Memory B cell (primary cell): ENCODE measurements at places on chromosomes 16 and 17.

- H3K27me3 ChIP-seq, result no peaks in the 10 kb centered on the region
- H3K4me3 ChIP-seq, result no peak overlapping the region
- no peaks in the 10 kb centered on the region for H3K4me1 ChIP-seq
- peaks cover 25% of the 10 kb centered on the region for H3K36me3 ChIP-seq
Observed at GRCh38 chr17:51189162-51189561, 23.0 kb downstream of the NME2 start.

- H3K36me3 ChIP-seq, result peaks cover 3% of the 10 kb centered on the region
- no peak overlapping the region for H3K4me3 ChIP-seq
- no peak overlapping the region for H3K27ac ChIP-seq
- no peak for DNase-seq
Observed at GRCh38 chr16:23709536-23709935, 3.5 kb downstream of the ERN2 start.

DNA sequence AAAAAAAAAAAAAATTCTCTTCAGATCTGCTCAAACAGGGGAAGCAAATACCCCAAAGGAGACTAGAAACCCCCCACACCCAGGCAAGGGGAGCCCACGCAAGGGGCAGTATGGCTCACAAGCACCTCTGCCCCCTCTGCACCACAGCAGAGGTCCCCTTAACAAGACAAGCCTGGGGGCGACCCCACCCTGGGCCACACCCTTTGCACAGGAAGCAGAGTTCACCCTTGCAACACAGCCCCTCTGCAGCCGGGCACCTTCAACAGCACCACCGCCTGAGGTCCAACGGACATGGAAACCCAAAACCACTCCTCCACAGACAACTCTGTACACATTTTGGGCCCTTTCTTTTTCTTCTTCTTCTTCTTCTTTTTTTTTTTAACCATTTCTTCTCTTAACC lies 12.8 kb downstream of the AXIN1 start:
- peaks cover 5% of the 10 kb centered on the region for H3K36me3 ChIP-seq
- peak overlapping the region; percentile 35 for H3K4me3 ChIP-seq
- H3K27ac ChIP-seq, result peak overlapping the region; percentile 4

DNA sequence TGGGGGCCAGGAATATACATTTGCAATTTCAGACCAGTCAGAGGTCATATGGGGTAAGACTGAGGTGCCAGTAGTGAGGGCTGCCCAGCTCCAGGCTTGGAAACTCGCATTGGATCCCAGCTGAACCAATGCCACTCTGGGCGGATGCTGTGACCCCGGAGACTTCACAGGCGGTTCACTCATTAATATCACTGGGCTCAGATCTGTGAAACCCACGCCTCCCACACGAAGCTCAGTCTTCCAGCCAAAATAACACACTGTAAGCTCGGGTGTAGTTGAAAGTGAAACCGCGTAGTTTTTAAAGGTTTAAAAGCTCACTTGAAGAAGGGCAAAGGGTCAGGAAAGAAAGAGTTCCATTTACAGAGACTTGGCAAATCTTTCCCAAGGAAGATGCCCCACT lies 254.8 kb downstream of the FOXL1 start:
- no peak for DNase-seq
- no peaks in the 10 kb centered on the region for H3K36me3 ChIP-seq
- no peak overlapping the region for H3K27ac ChIP-seq

DNA sequence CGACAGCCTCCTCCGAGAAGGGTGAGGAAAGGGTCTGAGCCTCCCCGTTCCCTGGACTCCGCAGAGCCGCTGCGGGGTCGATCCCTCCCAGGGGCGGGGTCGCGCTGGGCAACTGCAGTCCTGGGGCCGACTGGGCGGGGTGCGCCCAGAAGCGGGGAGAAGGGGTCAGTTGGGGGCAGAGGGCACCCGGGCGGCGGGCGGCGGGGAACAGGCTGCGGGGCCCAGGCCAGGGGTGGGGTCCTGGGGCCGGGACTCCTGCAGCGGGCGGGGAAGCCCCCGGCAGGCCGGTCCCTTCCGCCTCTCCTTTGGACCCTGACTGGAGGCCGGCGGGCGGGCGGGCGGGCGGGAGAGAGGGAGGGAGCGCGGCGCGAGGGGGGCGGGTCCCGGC lies 352 bp downstream of the GGNBP2 start:
- DNase-seq, result no peak
- H3K27me3 ChIP-seq, result no peaks in the 10 kb centered on the region
- H3K36me3 ChIP-seq, result no peaks in the 10 kb centered on the region
- peaks cover 17% of the 10 kb centered on the region for H3K4me1 ChIP-seq
- H3K4me3 ChIP-seq, result peak overlapping the region; percentile 94
- H3K27ac ChIP-seq, result peak overlapping the region; percentile 100

GRCh38 chr17:45160447-45161287 lies 1.0 kb upstream of the HEXIM2 start:
- H3K4me1 ChIP-seq, result peaks cover 16% of the 10 kb centered on the region
- no peak for DNase-seq
- peak overlapping the region; percentile 96 for H3K27ac ChIP-seq
- H3K27me3 ChIP-seq, result no peaks in the 10 kb centered on the region

- H3K27me3 ChIP-seq, result no peaks in the 10 kb centered on the region
- H3K36me3 ChIP-seq, result no peaks in the 10 kb centered on the region
- H3K27ac ChIP-seq, result peak overlapping the region; percentile 35
- H3K4me1 ChIP-seq, result peaks cover 16% of the 10 kb centered on the region
- no peak overlapping the region for H3K4me3 ChIP-seq
Observed at GRCh38 chr16:27311448-27311830, 2.3 kb upstream of the IL4R start.

GRCh38 chr16:72840631-72841381 lies 207.1 kb downstream of the ZFHX3 start:
- H3K27me3 ChIP-seq, result peaks cover 9% of the 10 kb centered on the region
- H3K4me1 ChIP-seq, result peaks cover 17% of the 10 kb centered on the region
- no peak overlapping the region for H3K27ac ChIP-seq
- no peaks in the 10 kb centered on the region for H3K36me3 ChIP-seq
- no peak overlapping the region for H3K4me3 ChIP-seq

DNA sequence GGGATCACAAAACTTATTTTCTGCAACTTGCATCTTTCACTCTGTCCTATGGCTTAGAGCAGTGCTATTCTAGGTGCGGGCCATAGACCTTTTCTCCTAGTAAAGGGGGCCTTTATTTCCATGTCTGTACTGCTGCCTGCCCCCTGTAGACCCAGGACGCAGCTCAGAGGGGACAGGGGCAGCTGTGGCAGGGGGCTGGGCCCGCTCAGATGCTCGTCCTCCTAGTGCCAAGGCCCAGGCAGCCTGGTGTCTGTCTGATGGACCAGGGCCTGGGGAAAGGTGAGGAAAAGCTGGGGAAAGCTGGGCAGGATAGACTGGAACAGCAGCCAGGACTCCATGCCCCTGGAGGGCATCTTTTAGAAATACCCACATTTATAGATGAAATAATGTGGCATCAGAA lies 25.6 kb downstream of the VAC14 start:
- H3K27ac ChIP-seq, result no peak overlapping the region
- no peaks in the 10 kb centered on the region for H3K27me3 ChIP-seq
- peaks cover 36% of the 10 kb centered on the region for H3K36me3 ChIP-seq
- no peak for DNase-seq

GRCh38 chr17:37720989-37721388 lies 23.9 kb downstream of the HNF1B start:
- no peaks in the 10 kb centered on the region for H3K36me3 ChIP-seq
- no peak overlapping the region for H3K4me3 ChIP-seq
- DNase-seq, result no peak

DNA sequence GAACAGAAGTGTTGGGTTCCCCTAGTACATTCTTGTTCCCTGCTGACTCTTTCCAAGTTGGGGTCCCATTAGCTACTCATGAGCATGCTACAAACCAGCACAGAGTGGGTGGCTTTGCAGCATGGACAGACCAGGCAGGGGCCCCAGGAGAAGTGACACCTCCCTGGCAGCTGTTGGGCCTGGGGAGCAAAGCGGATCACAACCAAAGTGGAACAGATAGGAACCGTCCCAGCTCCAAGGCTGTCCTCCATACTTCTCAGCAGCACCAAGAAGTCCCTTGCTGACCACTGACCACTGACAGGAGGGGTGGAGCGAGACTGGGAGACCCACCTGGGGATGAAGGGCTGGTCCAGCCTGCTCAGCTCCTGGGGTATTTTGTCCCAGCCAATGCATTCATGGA lies 12.4 kb upstream of the GFAP start:
- no peak overlapping the region for H3K27ac ChIP-seq
- no peaks in the 10 kb centered on the region for H3K36me3 ChIP-seq
- peaks cover under 1% of the 10 kb centered on the region for H3K27me3 ChIP-seq
- no peak for DNase-seq
- no peaks in the 10 kb centered on the region for H3K4me1 ChIP-seq
- no peak overlapping the region for H3K4me3 ChIP-seq

DNA sequence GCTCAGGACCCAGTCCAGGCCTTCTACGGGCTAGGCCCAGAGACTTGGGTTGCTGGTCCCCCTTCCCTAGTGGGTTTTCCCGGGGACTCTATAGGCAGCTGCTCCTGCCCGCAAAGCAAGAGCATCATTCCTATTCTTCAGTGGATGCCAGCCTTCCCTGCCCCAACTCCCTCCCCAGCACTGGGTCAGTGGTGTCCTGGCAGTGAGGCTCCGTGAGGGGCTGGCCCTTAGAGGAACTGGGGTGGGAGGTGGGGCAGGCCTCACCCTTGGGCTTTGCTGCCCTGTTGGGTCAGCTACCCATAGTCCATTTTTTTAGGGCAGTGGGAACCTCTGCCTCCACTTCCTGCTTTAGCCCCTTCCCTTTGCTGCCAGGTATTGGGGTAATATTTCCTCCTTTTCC lies 7.9 kb upstream of the PLEKHG4 start:
- no peak for DNase-seq
- no peaks in the 10 kb centered on the region for H3K27me3 ChIP-seq
- peaks cover 2% of the 10 kb centered on the region for H3K4me1 ChIP-seq
- H3K4me3 ChIP-seq, result no peak overlapping the region
- H3K27ac ChIP-seq, result no peak overlapping the region
- H3K36me3 ChIP-seq, result peaks cover 5% of the 10 kb centered on the region

GRCh38 chr16:11639925-11640899 lies 28.0 kb upstream of the SNN start:
- H3K36me3 ChIP-seq, result no peaks in the 10 kb centered on the region
- DNase-seq, result no peak
- H3K4me1 ChIP-seq, result peaks cover 16% of the 10 kb centered on the region
- H3K27ac ChIP-seq, result no peak overlapping the region
- no peak overlapping the region for H3K4me3 ChIP-seq
- peaks cover 8% of the 10 kb centered on the region for H3K27me3 ChIP-seq

DNA sequence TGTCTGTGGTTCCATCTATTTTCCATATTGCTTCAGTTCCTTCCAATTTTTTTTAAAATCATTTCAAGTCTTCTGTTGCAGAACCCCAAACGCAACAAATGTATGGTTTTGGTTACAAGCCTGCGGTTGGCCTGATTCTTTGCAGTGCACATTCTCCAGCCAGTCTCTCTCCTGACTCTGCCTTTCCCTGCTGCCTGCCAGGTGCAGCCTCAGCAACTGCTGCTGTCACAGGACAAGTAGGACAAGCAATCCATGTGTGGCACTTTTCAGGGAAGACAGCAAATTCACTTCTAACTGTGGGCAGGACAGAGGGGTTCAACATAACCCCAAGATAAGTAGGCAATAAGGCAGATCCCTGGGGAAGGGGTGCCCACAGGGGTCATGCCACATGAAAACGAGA lies 24.2 kb downstream of the EMP2 start:
- no peaks in the 10 kb centered on the region for H3K27me3 ChIP-seq
- no peak for DNase-seq
- H3K4me3 ChIP-seq, result no peak overlapping the region
- H3K36me3 ChIP-seq, result peaks cover 2% of the 10 kb centered on the region

DNA sequence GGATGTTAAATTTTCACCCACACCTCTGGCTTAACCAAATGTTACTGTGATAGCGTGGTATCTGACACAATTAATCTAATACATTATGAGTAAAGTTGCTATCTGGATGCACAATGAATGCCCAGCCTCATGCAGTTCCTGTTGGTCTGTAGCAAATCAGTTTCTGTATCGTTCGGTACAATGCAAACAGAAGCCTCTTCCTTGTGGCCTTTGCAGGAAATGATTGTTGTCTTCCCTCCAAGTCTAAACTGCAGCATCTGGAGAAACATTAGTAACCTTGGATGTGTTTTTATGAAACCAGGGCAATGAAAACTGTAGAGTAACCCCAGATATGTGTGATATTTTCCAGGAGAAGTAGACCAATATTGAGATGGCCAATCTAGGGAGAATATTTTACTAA lies 46.8 kb downstream of the CYB561 start:
- peaks cover 10% of the 10 kb centered on the region for H3K4me1 ChIP-seq
- H3K4me3 ChIP-seq, result peak overlapping the region; percentile 27
- no peak overlapping the region for H3K27ac ChIP-seq
- H3K36me3 ChIP-seq, result peaks cover 3% of the 10 kb centered on the region
- DNase-seq, result no peak

GRCh38 chr17:30323262-30323894 lies 10.5 kb downstream of the TMIGD1 start:
- H3K4me1 ChIP-seq, result peaks cover 10% of the 10 kb centered on the region
- peaks cover 8% of the 10 kb centered on the region for H3K27me3 ChIP-seq
- H3K36me3 ChIP-seq, result no peaks in the 10 kb centered on the region
- peak; percentile 14 for DNase-seq

DNA sequence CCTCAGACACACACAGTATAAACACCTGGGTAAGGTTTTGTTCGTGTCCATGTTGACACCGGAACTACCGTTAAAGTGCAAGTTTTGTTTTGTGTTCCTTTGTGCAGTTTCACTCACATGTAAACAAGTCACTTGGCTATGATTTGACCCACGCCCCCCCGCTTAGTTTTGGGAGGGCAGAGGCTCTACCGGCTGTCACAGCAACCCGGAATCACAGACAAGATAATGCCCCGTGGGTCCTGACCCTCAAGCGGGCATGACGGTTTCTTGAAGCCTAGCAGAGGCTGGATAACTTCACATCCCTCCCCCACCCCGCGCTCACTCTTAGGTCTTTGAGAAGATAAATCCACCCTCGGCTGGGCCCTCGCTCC lies 1.7 kb downstream of the RASD1 start:
- no peak for DNase-seq
- H3K4me3 ChIP-seq, result peak overlapping the region; percentile 50
- H3K27ac ChIP-seq, result no peak overlapping the region
- H3K27me3 ChIP-seq, result peaks cover 4% of the 10 kb centered on the region
- peaks cover 3% of the 10 kb centered on the region for H3K36me3 ChIP-seq

GRCh38 chr16:15055141-15056053 lies 477 bp downstream of the NTAN1 start:
- DNase-seq, result peak; percentile 83
- H3K36me3 ChIP-seq, result no peaks in the 10 kb centered on the region
- H3K4me1 ChIP-seq, result peaks cover 11% of the 10 kb centered on the region
- no peaks in the 10 kb centered on the region for H3K27me3 ChIP-seq

- no peak overlapping the region for H3K27ac ChIP-seq
- no peak for DNase-seq
- H3K4me1 ChIP-seq, result no peaks in the 10 kb centered on the region
- H3K4me3 ChIP-seq, result no peak overlapping the region
Observed at GRCh38 chr16:15509051-15509592, 74.7 kb downstream of the BMERB1 start.

DNA sequence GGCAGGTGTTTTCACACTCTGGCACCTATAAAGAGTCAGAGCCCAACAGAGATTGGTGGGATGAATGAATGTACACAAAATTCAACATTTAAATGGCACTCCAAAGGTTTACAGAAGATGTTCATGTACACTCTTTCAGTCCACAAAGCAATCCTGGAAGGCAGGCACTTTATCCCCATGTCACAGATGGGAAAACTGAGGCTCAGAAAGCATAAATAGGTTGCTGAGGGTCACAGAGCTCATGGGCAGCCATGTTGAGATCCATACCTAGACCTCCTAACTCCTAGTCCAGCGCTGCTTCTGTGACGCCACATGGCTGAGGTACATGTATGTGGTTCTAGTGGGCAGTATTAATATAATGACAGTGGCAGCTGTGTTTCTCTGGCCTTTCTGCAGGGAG lies 157.7 kb upstream of the LHX1 start:
- H3K27ac ChIP-seq, result no peak overlapping the region
- no peak for DNase-seq
- peaks cover 23% of the 10 kb centered on the region for H3K27me3 ChIP-seq
- H3K36me3 ChIP-seq, result peaks cover 2% of the 10 kb centered on the region
- peaks cover 3% of the 10 kb centered on the region for H3K4me1 ChIP-seq
